ENCODE measurements at places on chromosomes 5 and 9.

GRCh38 chr5:159106569-159107282 is 7.0 kb upstream of the EBF1 start:
- DNase-seq: peak; percentile 19

GRCh38 chr9:36149197-36149596 is 12.7 kb downstream of the GLIPR2 start:
- no peak for DNase-seq

DNA sequence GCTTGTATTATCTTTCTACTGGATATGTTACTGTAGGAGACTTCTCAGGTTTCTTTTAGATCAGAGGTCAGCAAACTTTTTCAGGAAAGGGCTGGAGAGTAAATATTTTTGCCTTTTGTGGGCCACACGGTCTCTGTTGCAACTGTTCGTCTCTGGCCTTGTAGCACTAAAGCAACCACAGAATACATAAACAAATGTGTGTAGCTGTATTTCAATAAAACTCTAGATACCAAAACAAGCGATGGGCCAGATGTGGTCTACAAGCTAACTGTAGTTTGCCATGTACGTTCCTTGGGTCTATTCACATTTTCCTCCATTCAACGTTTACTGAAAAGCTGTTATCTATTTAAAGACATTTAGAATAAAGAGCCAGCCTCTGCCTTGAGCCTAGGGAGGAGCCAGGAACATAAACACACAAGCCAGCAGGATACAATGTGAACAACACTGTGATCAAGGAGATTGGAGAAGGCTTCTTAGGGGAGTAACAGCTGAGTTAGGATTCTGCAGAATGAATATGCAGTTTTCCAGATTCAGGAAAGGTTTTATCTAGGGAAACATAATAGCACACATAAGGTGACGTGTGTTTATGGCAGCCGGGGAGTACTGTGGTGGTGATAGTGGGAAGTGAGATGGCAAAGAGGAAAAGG is 33.0 kb upstream of the HOMER1 start:
- DNase-seq: no peak

DNA sequence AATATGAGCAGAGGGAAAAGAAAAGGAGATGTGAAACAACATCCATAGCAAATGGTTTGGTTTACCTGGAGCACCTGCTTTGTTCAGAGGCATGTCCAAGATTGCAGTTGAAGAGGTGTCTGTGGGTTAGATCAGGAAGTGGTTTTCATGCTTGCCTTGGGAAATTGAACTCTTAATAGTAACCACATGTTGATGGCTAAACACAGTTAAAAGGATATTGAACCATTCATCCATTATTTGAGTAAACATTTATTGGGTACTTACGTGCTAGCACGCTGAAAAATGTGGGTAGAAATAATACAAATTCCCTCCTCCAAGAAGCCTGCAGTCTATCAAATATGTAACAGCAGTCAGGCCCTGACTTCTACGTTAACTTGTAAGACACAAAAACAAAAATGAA is 235.7 kb upstream of the TNC start:
- DNase-seq: no peak

DNA sequence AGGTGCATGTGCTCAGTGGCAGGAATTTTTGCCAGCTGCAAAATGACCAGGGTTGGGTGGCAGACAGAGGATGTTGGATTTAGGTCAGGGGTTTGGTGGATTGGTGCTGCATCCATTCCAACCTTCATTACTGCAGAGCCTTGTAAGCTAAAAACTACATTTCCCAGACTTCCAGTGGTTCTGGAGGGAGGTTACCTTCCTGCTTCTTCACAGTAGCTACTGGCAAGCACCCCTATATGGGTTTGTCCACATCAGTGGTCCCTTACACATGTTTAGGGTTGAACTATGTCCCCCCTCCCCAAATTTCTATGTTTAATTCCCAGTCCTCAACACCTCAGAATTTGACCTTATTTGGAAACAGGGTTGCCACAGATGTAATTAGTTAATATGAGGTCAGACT is 20.7 kb upstream of the IL17B start:
- no peak for DNase-seq

GRCh38 chr9:113416149-113416721 is 5.7 kb downstream of the C9orf43 start:
- no peak for DNase-seq

DNA sequence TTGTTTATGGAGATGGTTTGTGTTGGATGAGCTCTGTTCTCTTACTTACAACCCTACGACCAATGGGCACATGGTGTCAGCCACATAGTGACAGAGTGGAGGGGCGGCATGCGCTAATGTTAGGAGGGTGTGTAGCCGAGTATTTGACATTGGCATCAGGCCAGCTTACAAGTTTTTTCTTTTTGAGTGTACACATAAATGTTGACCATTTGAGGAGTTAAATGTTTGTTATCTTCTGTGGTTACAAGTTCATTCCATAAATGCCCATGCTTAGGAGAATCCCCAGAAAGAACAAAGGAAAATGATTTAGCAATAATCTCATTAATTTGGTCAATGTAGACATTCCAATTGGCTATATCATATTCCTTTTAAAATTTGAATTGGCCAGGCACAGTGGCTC is 180.1 kb upstream of the ELL2 start:
- DNase-seq: no peak

- no peak for DNase-seq
These were observed 68.1 kb downstream of the ARL15 start for GRCh38 chr5:54242297-54242696.

- no peak for DNase-seq
These were observed 2.2 kb downstream of the G3BP1 start for GRCh38 chr5:151773951-151774350.

DNA sequence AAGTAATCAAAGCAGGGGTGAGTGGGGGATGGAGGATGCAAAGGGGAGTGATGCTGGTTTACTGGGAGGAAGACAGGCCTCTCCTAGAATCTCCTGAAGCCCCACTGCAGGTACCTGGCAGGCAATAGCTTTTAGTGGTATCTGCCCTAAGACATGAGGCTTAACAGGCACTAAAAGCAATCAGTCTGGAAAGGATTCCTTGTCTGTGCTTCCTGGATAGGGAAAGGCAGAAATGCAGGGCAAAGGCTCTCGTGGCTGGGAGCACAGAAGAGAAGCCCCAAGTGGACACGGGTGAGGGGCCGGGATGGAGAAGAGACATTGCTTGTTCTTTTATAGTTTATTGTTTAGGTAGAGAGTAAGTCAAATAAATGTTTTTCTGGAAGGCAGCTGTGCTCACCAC is 40.1 kb downstream of the CCNJL start:
- DNase-seq: no peak

DNA sequence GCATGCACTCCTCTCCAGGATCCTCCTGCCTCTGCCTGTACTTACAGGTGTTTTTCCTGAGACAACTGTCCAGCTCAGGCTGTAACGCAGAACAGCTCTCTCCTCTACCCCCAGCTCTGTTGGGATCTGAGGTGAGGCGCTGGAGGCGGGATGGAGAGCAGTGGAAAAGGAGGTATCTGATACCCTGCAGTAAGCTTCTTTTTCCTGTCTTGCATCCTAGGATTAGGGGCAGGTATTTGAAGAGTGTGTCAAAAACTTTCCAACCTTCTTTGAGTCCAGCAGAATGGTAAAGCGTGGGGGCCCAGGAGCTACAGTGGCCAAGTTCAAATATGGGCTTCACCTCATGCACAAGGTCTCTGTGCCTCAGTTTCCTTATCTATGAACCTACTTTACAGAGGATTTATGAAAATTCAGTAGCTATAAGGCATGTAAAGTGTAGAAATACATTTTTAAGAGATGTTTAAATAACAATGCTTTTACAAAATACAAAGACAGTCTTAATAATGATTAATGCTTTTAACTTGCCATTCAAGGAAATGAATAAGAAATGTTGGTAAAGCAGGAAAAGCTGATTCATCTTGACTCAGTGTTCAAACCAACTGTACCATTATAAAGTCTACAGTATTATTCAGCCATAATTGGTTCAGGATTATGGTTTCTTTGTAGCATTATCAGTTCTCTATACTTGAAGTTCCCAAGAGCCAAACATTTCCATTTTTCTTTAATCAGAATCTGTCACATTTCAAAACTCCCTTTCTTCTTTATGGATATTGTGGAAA is 26.1 kb downstream of the MAP1B start:
- no peak for DNase-seq

- no peak for DNase-seq
These were observed 31.9 kb upstream of the TBC1D2 start for GRCh38 chr9:98287384-98287783.

GRCh38 chr9:31873722-31874121 is 510.7 kb upstream of the ACO1 start:
- no peak for DNase-seq

DNA sequence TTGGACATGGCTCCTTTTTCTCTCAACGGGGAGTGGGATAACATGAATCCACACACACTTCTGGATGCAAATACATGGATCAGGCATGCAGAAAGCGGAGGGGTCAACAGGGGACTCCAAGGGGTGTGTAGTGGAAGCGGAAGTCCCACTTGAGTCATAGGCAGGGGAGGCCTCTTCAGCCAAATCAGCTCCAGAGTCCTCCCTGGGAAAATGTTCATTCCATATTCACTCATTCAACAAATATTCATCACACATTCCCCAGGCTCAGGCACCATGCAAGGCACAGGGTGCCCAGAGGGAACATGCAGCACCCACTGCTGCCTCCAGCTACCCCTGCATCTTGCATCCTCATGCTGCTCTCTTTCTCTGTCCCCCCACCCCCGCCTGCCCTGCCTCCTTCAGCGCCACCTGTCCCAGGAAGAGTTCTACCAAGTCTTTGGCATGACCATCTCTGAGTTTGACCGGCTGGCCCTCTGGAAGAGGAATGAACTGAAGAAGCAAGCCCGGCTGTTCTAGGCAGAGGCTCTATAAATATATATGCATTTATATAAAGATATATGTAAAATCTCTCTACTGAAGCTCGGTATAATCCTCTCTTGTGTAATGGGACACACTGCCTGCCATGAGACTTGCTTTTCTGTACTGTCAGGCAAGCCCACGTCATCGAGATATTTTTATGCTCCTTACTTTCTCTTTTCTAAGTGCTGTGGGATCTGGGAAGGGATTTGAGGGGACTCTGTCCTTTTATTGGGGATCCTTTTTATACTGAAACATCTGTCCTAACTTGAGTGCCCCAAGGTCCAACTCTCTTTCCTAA is 13.6 kb upstream of the AFAP1L1 start:
- no peak for DNase-seq

- DNase-seq: no peak
These were observed 730.0 kb downstream of the MAT2B start for GRCh38 chr5:164235300-164235891.

DNA sequence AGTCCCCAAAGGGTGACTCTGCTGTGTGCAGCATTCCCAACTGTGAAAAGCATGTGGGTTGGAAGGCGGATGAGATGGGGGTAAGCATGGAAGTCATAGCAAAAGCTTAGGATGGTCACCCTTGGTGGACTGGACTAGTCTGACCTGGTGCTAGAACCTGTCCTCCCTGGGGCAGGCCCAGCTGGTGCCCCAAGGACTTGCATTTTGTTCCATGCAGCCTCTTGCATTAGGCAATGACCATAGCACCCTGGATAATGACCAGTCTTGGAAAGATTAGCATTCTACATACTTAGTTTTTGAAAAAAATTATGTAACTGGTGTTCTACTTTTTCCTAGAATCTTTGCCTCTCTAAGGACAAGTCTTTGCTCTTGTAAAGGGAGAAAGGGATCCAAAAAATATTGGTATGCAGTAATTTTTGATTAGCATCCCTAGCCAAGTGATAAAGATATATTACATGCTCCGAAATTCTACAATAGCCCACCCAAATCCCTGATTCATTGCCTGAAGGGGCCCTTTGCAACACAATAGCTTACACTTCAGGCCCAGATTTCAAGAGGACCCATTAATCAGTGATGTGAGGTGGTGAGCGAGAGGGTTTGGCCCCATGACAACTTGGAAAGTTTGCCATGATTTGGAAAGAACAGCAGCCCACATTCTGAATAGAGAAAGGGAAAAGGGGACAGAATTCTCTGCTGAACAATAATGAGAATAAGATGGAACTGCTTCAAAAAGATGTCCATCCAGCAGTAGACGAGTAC is 93.3 kb upstream of the CD180 start:
- DNase-seq: no peak

GRCh38 chr9:129348890-129349664 is 171.0 kb upstream of the IER5L start:
- no peak for DNase-seq

DNA sequence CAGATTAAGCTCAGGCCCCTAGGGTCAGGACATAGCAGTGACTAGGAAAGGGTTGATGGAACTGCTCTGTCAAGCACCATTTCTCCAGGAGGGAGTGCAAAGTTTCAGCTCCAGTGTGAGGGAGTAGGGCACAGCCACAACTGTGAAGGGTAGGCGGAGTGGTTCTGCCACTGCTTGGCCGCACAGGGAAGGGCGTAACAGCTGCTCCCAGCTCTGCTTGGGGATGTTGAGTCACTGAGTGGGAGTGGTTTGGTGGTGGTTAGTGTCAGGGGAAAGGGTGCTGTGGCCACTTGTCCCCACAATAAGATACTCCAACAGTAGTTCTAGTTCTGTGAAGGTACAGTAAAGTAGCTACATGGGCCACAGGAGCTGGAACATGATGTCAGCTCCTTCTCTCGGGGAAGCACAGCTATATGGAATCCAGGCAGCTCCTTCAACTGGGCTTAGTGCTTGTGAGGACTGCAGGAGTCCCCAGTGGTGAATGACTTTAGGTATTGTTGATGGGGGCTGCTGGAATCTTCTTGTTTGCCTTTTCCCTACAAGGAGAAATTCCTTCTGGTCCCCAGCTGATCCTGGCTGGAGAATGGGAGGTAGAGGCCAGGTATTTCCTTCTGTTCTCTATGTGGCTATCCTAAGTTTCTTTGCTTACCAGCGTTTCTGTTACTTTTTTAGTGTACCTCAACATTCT is 314.5 kb downstream of the SPATA31D1 start:
- DNase-seq: no peak

- DNase-seq: no peak
These were observed 274.9 kb downstream of the NR3C1 start for GRCh38 chr5:143128412-143129071.

GRCh38 chr9:110047955-110048402 is 160.0 kb downstream of the C9orf152 start:
- no peak for DNase-seq

GRCh38 chr5:6740586-6741150 is 27.4 kb downstream of the TENT4A start:
- DNase-seq: no peak

DNA sequence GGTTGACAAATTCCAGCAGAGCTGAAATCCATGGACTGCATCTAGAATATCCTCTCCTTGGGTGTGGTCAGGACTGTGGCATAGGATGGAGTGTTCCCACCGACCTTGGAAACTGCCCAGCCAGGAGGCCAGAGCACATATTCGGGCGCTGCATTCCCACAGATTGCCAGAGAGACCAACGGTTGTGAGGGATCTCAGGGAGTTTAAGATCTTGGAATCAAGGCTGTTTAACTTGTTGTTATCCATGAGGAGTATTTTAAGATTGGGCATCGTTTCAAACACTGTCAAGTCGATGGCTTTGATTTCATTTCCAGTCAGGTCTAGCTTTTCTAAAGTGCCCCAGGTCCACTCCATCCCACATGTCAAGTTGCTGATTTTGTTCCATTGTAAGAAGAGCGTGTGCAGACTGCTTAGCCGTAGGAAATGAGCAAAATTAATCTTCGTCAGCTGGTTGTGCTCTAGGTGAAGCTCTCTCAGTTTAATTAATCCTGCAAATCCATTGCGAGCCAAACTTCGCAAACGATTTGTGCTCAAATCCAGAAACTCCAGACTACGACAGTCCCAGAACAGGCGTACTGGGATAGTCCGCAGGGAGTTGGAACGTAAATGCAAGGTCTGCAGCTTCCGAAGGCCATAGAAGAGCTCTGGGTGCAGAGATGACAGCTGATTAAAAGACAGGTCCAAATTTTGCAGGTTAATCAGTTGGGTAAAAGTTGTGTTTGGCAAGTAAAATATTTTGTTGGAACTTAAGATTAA is 1.5 kb downstream of the LRRTM2 start:
- DNase-seq: no peak
